ENCODE measurements at places on chromosomes 3 and 15.

DNA sequence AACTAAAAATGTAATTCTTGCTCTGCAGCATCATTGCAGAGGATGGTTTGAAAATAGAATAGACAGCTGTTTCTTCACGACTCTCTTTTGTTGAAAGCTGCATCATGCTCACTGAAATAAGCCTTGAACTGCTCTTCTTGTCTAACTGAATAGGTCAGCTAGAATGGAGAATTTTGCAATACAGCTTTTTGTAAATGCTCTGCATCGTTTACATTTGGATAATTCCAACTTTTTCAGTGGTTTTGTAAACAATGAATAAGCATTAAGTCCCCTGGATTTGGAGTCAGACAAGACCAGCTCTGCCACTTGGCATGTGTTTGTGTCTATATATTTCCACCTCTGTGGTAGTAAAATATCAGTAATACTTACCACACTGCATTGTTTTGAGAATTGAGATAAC is 95.2 kb downstream of the PLSCR2 start:
- no peak for DNase-seq
- H3K36me3 ChIP-seq, result no peaks in the 10 kb centered on the region
- no peaks in the 10 kb centered on the region for H3K27me3 ChIP-seq
- no peak overlapping the region for H3K27ac ChIP-seq
- no peaks in the 10 kb centered on the region for H3K4me1 ChIP-seq
- no peak overlapping the region for H3K4me3 ChIP-seq

GRCh38 chr15:95825671-95826411 is 504.7 kb upstream of the NR2F2 start:
- no peaks in the 10 kb centered on the region for H3K27me3 ChIP-seq
- H3K4me3 ChIP-seq, result no peak overlapping the region
- no peaks in the 10 kb centered on the region for H3K36me3 ChIP-seq
- H3K4me1 ChIP-seq, result no peaks in the 10 kb centered on the region
- no peak overlapping the region for H3K27ac ChIP-seq

DNA sequence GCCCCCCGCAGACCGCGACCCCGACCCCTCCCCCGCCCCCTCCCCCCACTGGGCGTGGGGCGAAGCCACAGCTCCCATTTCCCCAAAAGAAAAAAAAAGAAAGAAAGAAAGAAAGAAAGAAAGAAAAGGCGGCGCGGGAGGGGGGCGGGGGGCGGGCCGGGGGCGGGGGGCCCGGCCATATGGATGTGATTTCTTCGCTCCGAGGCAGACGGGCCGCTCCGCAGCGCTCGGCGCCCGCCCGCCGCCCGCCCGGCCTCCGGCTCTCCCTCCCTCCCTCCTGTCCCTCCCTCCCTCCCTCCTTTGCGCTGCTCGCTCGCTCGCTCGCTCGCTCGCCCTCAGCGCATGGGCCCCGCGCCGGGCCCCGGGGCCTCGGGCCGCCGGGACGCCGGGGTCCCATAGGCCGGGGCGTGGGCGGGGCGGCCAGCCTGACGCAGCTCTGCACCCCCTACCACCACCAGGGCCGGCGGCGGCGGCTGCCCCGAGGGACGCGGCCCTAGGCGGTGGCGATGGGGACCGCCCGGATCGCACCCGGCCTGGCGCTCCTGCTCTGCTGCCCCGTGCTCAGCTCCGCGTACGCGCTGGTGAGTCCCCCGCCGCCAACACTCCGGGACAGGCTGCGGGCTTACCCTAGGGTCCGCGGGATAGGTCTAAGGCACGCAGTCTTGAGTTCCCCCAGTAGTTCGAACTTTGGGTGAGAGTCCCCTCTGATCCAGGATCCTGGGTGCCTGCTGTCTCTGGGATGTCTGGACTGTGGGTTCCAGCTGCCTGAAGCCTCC is 5.7 kb downstream of the PTH1R start:
- no peak for DNase-seq
- no peaks in the 10 kb centered on the region for H3K27me3 ChIP-seq
- peak overlapping the region; percentile 69 for H3K4me3 ChIP-seq
- H3K27ac ChIP-seq, result peak overlapping the region; percentile 82
- peaks cover 45% of the 10 kb centered on the region for H3K4me1 ChIP-seq
- no peaks in the 10 kb centered on the region for H3K36me3 ChIP-seq

GRCh38 chr3:194089357-194090177 is 46.4 kb upstream of the HES1 start:
- no peak overlapping the region for H3K4me3 ChIP-seq
- H3K4me1 ChIP-seq, result peaks cover 36% of the 10 kb centered on the region
- H3K36me3 ChIP-seq, result no peaks in the 10 kb centered on the region
- H3K27ac ChIP-seq, result peak overlapping the region; percentile 75
- H3K27me3 ChIP-seq, result no peaks in the 10 kb centered on the region

DNA sequence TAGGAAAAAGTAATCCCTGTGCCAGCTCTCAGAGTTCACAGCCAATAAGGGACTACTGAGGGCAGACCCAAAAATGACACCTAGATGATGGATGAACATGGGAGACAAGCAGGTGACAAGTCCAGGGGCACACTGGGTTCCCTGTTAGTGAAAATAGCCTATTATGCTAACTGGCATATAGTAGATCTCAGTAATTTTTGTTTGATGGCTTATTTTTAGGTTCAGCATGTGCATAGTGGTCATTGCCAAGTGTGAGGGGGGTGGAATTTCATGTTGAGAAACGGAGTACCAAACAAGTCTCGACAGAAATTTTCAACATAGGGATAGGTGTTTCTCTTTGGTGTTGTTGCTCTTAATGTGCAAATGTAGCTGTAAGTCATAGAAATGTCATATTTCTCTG is 6.4 kb upstream of the ITGB5 start:
- DNase-seq, result no peak
- no peaks in the 10 kb centered on the region for H3K27me3 ChIP-seq
- no peak overlapping the region for H3K4me3 ChIP-seq
- no peaks in the 10 kb centered on the region for H3K4me1 ChIP-seq
- H3K36me3 ChIP-seq, result no peaks in the 10 kb centered on the region

DNA sequence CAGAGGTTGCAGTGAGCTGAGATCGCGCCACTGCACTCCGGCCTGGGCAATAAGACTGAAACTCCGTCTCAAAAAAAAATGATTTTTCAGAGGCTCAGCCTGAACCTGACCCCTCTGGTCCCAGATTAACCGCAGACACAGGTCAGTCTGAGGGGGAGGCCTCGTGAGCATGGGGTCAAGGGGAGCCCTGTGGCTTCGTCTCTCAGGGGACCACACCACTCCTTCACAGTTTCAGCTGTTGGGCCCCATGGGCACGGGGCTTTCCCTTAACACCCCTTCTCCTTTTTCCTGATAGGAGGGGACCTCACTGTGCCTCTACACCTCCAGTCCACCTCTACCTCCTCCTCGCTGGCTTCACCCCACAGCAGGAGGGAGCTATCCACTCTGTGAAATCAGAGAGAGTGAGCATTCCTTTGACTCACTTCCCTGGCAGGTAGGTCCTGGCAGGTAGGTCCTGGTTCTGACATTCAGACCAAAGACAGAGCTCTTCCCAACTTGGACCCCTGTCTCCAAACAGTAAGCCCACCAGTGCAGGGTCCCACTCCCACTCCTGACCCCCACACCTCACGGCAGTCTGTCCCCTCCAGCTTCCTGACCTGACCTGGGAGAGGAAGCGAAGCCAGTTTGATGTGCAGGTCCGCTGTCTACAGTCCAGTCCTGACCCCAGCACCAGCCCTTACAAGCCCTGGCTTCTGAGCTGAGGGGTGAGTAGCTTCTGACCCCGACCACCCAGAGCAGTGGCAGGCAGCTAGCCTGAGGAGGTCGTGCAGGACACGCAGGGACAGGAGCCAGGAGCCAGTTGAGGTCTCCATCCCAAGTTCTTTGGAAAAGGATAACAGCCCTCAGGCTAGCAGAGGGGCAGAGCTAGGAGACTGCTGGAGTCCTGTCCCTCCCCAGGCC is 9.0 kb downstream of the RRP9 start:
- no peak overlapping the region for H3K27ac ChIP-seq
- DNase-seq, result no peak

DNA sequence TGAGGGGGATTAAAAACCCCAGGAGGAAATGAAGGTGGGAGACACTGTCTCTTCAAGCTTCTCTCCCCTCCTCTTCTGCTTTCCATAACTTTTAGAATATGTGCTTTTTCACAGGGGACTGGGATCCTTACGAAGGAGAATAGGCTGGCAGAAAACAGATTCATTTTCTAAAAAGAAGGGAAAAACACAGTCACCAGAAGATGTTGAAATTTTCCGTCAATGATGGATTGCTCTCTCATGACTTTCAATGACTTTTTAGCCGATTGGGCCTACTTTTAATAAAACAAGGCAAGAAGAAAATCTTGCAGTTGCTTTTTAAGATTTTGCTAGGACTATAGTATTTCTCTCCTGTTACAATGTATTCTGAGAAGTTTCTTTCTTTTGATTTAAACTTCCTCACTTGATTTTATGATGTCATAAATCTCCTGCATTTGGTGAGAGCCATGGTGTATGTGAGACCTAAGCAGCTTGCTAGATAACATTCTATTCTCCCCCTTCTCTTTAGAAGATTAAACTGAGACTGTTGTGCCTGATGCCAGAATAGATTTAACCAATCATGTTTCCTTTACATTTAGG is 241.2 kb downstream of the FEZF2 start:
- no peak for DNase-seq
- no peaks in the 10 kb centered on the region for H3K36me3 ChIP-seq
- peaks cover 9% of the 10 kb centered on the region for H3K4me1 ChIP-seq

- no peak overlapping the region for H3K4me3 ChIP-seq
- no peaks in the 10 kb centered on the region for H3K36me3 ChIP-seq
- no peaks in the 10 kb centered on the region for H3K27me3 ChIP-seq
- no peak for DNase-seq
- no peak overlapping the region for H3K27ac ChIP-seq
These were observed 340.6 kb downstream of the KCNH8 start for GRCh38 chr3:19488939-19489338.
